AG08395 (cell line): ENCODE measurements at places on chromosomes 1 and 21.

DNA sequence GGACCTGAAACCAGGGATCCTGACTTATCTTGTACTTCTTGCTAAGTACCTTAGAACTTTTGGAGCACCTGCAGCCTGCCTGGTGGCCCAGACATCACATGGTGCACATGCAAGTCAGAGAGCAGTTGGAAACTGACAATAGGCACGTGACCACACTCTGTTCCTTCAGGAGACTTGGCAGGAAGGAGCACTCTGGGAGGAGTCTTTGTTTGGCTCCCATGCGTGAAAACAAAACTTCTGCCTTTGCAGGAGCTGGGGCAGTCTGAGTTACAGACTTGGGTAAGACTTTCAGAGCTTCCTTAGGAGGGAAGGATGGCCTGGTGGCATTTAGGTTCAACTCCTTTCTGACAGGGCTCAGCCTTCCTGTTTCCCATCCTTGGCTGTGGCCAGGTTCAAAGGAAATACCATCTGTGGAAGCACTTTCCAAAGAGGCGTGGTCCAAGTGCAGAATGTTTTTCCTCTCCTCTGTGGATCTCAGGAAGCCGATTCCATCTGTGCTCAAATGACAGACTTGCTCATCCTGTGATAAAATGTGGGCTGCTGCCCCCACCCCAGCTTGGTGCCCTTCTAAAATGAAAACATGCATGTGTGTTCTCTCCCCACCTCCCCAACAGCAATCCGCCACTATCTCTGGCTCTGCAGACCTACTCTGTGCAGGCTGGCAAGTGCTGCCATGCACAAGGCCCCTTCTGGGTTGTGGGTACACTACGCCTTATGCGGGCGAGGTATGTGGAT, 14.1 kb upstream of the ZNF436 start:
- no peak for DNase-seq

GRCh38 chr1:226362891-226363447, 44.9 kb downstream of the PARP1 start:
- no peak for DNase-seq

- no peak for DNase-seq
Observed at GRCh38 chr1:154521695-154522094, 19.5 kb upstream of the SHE start.

DNA sequence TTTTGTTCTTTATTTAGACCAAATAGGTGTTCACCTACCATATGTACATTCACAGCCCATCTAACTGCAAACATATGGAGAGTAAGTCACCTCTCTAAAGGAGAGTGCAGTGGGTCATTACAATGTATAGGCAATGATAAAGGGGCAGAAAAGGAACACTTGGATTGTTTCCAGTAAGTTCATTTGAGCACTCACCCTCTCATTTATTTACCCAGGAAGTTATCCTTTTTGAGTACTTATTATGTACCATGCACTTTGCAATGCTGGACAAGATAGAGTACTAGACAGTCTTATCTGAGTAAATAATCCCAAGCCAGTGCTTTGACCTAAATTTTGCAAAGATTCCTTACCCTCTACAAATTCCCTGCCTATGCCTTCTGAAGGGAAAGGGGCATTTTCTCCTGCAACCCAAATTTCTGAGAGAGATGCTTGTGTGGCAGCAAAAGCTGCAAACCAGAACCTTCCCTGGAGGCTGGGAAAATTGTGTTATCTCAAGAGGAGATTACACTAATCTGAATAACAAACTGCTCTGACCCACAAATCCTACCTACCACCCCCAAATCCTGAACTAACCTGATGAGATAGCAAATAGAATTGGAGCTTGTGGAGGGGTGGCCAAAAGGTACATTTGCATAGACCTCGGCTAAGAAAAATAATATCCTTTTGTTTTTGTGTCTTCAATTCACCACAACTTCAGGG, 18.6 kb upstream of the RGS8 start:
- no peak for DNase-seq

- no peak for DNase-seq
Observed at GRCh38 chr1:167369933-167370332, 148.4 kb downstream of the CD247 start.

GRCh38 chr21:39153842-39154241, 29.4 kb downstream of the PSMG1 start:
- no peak for DNase-seq

GRCh38 chr1:209880031-209880430, 52.3 kb downstream of the UTP25 start:
- DNase-seq = no peak

DNA sequence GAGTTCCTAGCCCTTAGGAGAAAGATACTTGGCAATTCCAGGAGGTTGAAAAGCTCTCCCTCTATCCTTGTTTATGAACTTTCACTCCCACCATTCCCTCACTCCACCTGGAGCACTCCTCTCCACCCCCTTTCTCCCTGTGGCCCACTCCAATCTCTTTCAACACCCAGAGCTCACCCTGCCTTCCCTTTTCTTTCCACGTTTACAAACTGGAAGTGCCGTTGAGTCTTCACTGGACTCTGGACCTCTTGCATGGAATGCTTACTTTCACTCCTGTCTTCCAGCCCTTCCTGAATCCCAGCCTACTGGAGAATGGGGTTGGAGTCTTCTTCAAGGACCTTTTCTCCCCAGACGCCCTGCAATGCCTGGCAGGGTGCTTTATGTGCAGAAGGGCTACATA, 198.5 kb downstream of the RHOU start:
- no peak for DNase-seq

- DNase-seq = no peak
Observed at GRCh38 chr1:12173631-12174121, 6.9 kb downstream of the TNFRSF1B start.

GRCh38 chr1:241706967-241707366, 54.9 kb downstream of the WDR64 start:
- DNase-seq = peak; percentile 55

- peak; percentile 85 for DNase-seq
Observed at GRCh38 chr1:42957880-42958487, 684 bp downstream of the SLC2A1 start.

DNA sequence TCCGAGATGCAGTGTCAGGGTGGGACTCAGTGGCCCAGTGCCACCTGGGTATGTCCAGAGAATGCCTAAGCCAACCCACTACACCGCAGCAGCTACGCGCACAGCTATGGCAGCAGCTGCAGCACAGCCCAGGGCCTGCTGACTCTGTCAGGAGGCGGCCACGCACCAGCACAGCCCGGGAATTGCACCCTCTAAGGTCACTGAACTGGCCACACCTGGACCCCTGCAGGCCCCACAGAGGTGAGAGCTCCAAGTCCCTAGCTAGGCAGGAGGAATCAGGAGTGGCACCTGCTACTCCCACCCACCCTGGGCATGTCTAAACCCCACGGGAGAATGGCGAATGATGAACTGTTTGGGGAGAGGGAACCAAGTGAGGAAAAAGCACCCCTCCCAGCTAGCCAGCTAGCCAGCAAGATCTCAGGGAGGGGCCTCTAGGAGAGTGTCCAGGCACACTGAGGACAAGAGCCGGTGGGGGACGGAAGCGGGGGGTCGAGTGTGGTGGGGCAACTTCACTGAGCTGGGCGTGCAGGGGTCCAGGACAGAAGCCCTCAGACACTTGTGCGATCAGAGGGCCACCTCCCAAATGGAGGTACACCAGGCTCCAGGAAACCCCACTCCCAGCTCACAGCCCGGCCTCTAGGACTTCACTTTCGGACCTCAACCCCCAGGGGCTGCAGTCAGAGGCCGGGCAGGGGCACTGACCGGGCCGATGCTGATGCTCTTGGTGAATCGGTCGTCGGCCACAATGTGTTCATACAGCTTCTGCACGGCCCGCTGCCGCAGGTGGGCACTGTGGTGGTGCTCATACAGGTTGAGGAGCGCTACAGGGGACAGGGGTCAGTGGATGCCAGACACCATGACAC, 13.9 kb downstream of the LSS start:
- DNase-seq = no peak

DNA sequence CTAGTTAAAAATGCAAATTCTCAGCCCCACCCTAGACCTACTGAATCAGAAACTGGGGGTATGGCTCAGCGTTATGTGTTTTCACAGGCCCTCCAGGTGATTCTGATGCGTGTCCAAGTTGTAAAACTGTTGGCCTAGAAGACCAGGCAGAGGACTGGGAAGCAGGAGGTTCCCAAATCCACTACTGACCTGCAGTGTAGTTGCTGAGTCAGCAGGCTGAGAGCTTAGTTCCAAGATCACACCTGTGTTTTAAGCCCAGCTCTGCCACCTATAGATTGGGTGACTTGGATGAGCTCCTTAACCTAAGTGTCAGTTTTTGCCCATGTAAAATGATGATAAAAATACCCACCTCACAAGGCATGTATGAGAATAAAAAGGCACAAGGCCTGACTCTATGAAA, 4.1 kb downstream of the GRHL3 start:
- DNase-seq = no peak

GRCh38 chr21:39381009-39381408, 32.1 kb upstream of the HMGN1 start:
- DNase-seq = no peak

DNA sequence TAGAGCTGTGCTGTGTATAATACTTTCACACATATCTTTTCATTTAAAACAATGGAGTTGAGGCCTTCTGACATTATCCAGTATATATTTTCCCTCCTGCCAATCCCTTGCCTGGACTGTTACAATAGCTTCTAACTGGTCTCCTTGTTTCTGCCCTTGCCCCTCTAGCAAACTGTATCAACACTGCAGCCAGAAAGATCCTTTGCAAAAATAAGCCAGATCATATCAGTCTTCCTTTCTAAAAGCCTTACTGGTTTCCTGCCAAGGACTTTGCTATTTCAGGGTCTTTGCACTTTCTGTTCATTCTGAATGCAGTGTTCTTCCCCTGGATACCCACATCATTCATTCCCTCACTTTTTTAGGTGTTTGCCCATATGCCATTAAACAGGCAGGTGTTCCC, 370.1 kb downstream of the PTBP2 start:
- DNase-seq = no peak

GRCh38 chr1:78329475-78329874, 161.3 kb upstream of the PTGFR start:
- DNase-seq = no peak

GRCh38 chr1:18927654-18928272, 25.4 kb upstream of the ALDH4A1 start:
- DNase-seq = no peak

GRCh38 chr1:184152434-184152898, 100.9 kb downstream of the TSEN15 start:
- DNase-seq = no peak

DNA sequence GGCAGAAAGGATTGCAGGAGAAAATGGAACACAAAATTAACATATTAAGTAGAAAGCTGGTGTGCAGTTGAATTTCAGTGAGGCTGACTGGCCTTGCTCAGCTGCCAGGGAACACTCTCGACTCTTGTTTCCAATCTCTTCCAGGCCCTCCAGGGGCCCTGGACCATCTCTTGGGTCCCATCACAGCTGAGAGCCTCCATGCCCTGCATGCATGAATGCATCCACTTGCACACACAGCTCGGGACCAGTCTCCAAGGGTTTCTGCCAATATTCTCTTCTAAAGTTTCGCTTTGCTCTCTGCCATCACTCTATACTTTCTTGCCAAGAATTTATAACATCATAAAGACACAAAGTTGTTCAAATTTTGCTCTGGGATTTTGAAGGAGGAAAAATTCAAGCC, 200.3 kb downstream of the DSCAM start:
- DNase-seq = no peak

DNA sequence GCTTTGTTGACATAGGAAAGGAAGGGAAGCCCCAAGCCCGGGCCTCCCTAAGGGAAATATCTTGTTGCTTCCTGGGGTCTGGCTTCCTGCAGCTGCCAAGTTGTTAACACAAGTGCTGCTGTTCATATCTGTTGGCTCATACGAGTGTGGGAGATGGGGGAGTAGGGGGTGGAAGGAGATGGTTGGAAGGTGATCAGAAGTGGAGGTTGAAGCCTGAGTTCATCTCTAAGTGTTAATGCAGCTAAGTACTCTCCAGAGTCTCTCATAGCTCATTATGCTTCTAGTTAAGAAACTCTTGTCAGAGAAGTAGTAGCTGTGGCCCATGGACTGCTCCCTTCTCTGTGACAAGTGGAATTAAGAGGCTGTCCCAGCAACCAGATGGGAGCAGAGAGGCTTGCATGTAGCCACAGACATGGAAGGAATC, 319.2 kb upstream of the SPAG17 start:
- DNase-seq = no peak

DNA sequence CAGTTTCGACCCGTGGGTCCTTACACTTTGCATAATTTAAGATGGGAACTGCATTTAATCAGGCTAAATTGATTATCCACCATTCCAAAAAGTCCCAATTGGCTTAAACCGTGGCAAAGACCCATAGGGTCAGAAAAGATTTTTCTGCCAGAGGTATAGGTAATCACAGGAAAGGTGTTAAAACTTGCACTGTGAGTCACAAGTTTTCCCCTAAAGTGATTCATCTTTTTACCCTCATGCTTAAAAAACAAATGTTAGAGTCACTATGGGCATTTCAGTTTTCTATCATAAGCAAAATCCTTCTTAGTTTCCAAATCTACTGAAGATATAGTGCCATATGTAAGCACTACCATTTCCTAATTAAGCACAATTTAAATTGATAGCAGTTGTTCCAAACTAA, 1079.8 kb downstream of the ADGRL2 start:
- no peak for DNase-seq

- no peak for DNase-seq
Observed at GRCh38 chr1:176315519-176316220, 108.6 kb upstream of the COP1 start.

DNA sequence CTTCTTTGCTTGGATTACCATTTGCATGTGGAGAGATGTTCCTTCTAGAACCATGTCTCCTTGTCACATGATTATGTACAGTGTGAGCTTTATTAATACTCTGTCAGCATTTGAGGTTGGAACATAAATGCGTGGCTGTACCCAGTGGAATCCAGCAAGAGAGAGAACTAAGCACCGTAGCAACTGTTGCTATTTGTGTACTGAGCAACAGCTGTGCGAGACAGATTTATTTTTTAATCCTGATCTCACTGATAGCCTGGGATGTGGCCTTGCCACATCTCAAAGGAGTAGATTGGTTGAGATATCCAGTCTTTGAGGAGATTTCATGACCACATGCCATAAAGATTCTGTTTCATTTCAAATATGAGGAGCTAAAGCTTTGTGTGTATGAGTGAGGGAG, 43.4 kb downstream of the KIF1B start:
- peak; percentile 90 for DNase-seq

DNA sequence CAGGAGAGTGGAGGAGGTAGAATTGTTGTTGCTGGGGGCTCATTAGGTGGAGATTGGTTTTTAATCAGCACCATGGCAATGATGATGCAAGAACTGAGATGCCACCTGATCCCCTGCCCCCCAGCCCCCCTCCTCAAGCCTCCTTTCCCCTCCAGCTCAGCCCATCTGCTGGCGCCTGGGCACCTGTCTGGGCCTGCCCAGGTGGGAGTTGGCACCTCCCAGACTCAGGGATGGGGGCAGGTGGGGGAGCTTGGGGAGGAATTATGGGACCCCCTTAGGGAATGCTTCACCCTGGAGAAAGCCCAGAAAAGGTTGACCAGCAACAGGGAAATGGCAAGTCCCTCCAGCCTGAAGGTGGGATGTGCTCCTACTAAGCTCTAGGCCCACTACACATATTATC, 1.5 kb upstream of the NHLH1 start:
- DNase-seq = no peak

- DNase-seq = no peak
Observed at GRCh38 chr21:38931291-38931690, 125.6 kb downstream of the ETS2 start.
